ENCODE measurements at places on chromosomes 5 and 9. TPM values are rescaled to one million over a fixed set of nuclear protein-coding genes. Genes with fewer than 3 reads are reported as not detected.

The LCN9 gene
- not detected for total RNA-seq

The APBA1 gene
- 0.86 TPM for total RNA-seq

The RAB24 gene
- 21.1 TPM for total RNA-seq

The ORM2 gene
- total RNA-seq: not detected

The PCDHA9 gene
- not detected for total RNA-seq

The PALM2AKAP2 gene
- total RNA-seq: 1.1 TPM

The NDOR1 gene
- 3.2 TPM for total RNA-seq

The NEK6 gene
- 9.2 TPM for total RNA-seq

The SH2D3C gene
- 8.3 TPM for total RNA-seq

The GABRA6 gene
- not detected for total RNA-seq

The GMCL2 gene
- total RNA-seq: not detected

The IL7R gene
- 1.9 TPM for total RNA-seq

The CCIN gene
- not detected for total RNA-seq

The SOWAHA gene
- total RNA-seq: not detected

The ADAMTS13 gene
- 2.5 TPM for total RNA-seq

The VCAN gene
- 8.8 TPM for total RNA-seq

The ANKRD55 gene
- not detected for total RNA-seq

The IL13 gene
- not detected for total RNA-seq

The BRINP1 gene
- not detected for total RNA-seq

The OR1J1 gene
- total RNA-seq: not detected

The CYLC2 gene
- total RNA-seq: not detected

The TMEM252 gene
- total RNA-seq: not detected

The SDHA gene
- total RNA-seq: 358 TPM

The MELK gene
- 0.42 TPM for total RNA-seq

The DDX4 gene
- 0.18 TPM for total RNA-seq

The CDH12 gene
- total RNA-seq: not detected

The SMIM33 gene
- not detected for total RNA-seq

The CTXN3 gene
- total RNA-seq: not detected

The ANKRD18A gene
- total RNA-seq: not detected

The SPINK13 gene
- not detected for total RNA-seq

The PHYHD1 gene
- total RNA-seq: 36.6 TPM

The COL23A1 gene
- 3.0 TPM for total RNA-seq

The NUTM2F gene
- total RNA-seq: not detected

The GLDC gene
- 2.3 TPM for total RNA-seq

The ACSL6 gene
- 2.2 TPM for total RNA-seq

The RMRP gene
- total RNA-seq: 8,713 TPM

The CMYA5 gene
- total RNA-seq: 1,322 TPM

The KCNN2 gene
- 2.9 TPM for total RNA-seq

Data from psoas muscle (tissue), 8 donors.